Activated CD4-positive, alpha-beta T cell treated with anti-CD3 and anti-CD28 coated beads, Interleukin-2, amount 10 ng/mL, durations not matched to agents 24 days and 14 days (primary cell): ENCODE measurements at places on chromosomes 6 and 20. TPM values are rescaled to one million over a fixed set of nuclear protein-coding genes. Genes with fewer than 3 reads are reported as not detected.

GRCh38 chr6:164455835-164456234 lies 853.6 kb downstream of the C6orf118 start:
- no peaks in the 10 kb centered on the region for H3K36me3 ChIP-seq
- no peak overlapping the region for H3K27ac ChIP-seq

DNA sequence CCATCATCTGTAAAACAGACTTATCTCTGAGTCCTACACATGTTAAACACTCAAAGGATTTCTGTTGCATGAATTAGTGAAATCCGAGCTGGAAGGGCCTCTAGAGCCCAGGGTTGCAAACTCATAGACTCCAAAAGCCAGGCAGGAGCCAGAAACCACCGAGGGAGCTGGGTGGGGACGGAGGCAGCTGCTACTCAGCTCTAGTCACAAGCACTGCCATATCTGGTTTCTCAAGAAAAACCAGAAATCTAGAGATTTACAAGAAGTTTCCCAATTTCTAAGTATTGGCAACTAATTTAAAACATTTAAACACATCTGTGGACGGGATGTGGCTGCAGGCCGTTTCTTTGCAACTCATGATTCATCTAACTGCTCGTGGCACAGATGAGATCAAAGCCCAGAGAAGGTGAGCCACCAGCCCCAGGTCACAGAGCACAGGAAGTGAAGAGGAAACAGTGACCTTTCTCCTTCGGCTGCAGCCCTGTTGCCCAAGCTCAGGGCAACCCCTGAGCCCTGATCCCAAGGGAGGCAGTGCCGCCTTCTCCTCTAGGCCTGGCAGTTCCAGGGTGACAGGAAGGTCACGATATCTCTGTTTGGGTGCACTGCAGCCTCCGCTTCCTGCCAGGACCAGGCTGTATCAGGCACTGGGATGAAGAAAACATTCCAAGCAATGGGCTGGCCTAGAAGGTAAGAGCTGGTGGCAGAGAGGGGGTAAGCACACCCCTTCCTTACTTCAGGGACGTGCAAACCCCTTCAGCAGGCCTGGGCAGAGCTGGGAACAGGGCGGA lies 26.4 kb upstream of the PTGIS start:
- peak overlapping the region; percentile 100 for H3K27ac ChIP-seq
- H3K36me3 ChIP-seq = peaks cover 65% of the 10 kb centered on the region
- H3K27me3 ChIP-seq = no peaks in the 10 kb centered on the region
- DNase-seq = peak; percentile 93
- H3K4me3 ChIP-seq = peak overlapping the region; percentile 90
- peaks cover 79% of the 10 kb centered on the region for H3K4me1 ChIP-seq

GRCh38 chr20:25453035-25453810 lies 45.8 kb downstream of the GINS1 start:
- no peaks in the 10 kb centered on the region for H3K27me3 ChIP-seq
- no peak for DNase-seq
- peaks cover 8% of the 10 kb centered on the region for H3K36me3 ChIP-seq

GRCh38 chr20:8457978-8458377 lies 325.9 kb downstream of the PLCB1 start:
- no peaks in the 10 kb centered on the region for H3K27me3 ChIP-seq
- DNase-seq = no peak
- H3K36me3 ChIP-seq = no peaks in the 10 kb centered on the region
- no peak overlapping the region for H3K27ac ChIP-seq

GRCh38 chr6:163323274-163323673 lies 91.2 kb upstream of the QKI start:
- H3K36me3 ChIP-seq = no peaks in the 10 kb centered on the region
- H3K4me3 ChIP-seq = no peak overlapping the region
- H3K27me3 ChIP-seq = peaks cover 9% of the 10 kb centered on the region
- DNase-seq = no peak

The STX7 gene
- 16.3 and 21.1 TPM in 2 replicates for total RNA-seq

The BRPF3 gene
- 20.7 and 24.5 TPM in 2 replicates for total RNA-seq

The RHAG gene
- not detected in 2 replicates for total RNA-seq

DNA sequence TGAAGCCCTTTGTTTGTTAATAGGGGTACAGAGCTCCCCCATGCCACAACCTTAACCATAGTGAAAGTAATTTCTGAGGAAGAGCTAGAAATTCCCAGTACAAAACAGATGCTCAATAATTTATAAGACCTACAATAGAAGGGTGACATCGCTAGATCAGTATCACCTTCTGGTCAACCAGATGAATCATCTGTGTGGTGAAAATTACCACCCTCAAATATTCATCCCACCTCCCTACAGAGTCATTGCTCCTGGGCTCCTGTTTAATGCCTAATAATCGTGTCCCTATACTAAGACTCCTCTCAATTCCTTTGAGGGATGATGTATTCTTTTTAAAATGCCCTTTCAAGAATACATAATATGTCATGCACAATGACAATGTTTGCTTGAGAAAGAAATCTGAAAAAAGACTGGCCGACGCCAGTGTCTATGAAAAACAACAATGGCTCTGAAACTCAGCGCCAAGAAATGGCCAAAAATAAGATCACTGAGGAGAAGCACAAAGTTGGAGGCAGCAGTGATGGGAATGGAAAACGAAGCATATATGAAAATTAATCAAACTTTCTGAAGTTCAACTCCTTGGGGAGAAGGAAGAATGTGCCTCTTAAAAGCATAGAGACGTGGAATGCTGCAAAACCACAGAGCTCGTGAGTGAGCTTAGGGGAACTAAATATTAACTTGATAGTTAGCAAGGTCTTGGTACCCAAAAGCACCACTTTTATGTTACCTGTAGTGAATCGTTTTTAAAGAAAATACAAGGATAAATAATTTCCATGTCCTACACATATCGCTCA lies 11.0 kb upstream of the ADGRF5 start:
- H3K4me1 ChIP-seq = no peaks in the 10 kb centered on the region
- H3K27ac ChIP-seq = no peak overlapping the region
- DNase-seq = no peak
- H3K27me3 ChIP-seq = no peaks in the 10 kb centered on the region

The NFYA gene
- total RNA-seq = 31.2 TPM in 2 replicates

DNA sequence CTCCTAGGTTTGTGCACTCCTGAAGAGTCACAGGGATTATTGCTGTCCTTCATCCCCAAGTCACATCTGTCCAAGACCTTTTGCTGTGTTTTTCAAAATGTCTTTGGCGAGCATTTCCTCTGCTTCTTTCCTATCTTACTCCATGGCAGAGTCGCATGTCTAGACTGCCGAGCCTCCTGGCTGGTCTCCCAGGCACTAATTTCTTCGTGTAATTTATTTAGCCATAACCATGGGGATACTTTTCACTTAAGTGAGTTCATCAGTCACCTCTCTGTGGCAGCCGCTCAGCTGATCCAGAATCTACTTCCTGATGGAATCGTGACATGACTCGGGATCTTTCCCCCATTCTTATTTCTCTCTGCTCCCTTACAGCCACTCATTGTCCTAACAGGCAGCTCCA lies 25.8 kb downstream of the ADGRF5 start:
- H3K4me3 ChIP-seq = no peak overlapping the region
- DNase-seq = no peak
- H3K4me1 ChIP-seq = no peaks in the 10 kb centered on the region
- no peak overlapping the region for H3K27ac ChIP-seq
- no peaks in the 10 kb centered on the region for H3K27me3 ChIP-seq

DNA sequence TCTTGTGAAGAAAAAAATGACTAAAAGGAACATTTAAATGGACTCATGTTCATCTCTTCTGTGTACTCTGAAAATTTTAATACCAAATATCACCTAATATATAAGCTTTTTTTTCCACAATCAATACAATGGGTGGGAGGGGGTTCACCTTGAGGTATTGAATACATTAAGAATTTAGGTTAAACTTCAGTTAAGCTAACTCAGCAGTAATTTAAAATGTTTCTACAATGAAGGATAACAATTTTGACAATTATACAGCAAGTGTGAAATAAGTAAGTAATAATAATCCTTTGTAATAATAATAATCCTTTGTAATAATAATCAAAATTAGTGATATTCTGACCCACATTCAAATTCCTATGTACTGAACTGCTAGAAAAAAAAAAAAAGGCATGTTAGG lies 136.0 kb downstream of the PRKN start:
- DNase-seq = no peak
- no peak overlapping the region for H3K4me3 ChIP-seq
- H3K27ac ChIP-seq = no peak overlapping the region
- no peaks in the 10 kb centered on the region for H3K4me1 ChIP-seq

- no peak overlapping the region for H3K4me3 ChIP-seq
- H3K4me1 ChIP-seq = no peaks in the 10 kb centered on the region
- no peaks in the 10 kb centered on the region for H3K36me3 ChIP-seq
- peaks cover 2% of the 10 kb centered on the region for H3K27me3 ChIP-seq
- H3K27ac ChIP-seq = no peak overlapping the region
- DNase-seq = no peak
These were observed 305.9 kb downstream of the LAMA2 start for GRCh38 chr6:129188795-129189194.

DNA sequence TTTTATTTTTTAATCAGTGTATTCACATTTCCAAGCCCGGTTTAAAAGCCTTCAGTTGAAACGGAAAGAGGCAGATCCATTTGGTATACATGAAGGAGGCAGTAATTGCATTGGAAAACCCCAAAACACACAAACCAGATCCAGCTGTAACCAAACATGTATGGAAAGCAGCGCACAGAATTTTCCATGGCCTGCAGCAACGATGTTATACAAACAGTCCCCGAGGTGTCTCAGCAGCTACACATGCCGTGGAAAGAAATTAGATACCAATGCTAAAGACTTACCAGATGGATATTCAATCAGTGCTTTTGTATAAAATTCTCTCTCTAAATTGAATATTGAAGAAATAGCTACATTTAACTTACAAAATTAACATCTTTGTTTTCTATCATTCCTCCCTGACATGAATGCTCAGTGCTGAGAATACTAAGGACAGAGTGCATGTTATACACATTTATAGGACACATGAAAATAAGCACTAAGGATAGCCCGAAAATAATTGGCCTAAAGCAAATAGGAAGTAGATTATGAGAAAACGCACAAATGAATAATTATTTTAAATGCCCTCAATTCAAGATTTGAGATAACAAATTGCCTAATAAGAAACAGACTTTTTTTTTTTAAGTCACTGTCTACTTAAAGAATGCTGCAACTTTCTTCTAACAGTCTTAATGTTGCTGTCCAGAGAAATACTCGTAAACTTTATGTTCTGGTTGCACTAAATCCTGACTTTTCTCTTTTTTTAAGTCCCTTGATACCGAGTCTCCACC lies 713.1 kb downstream of the HDGFL1 start:
- no peak overlapping the region for H3K27ac ChIP-seq
- no peak overlapping the region for H3K4me3 ChIP-seq
- H3K27me3 ChIP-seq = no peaks in the 10 kb centered on the region

DNA sequence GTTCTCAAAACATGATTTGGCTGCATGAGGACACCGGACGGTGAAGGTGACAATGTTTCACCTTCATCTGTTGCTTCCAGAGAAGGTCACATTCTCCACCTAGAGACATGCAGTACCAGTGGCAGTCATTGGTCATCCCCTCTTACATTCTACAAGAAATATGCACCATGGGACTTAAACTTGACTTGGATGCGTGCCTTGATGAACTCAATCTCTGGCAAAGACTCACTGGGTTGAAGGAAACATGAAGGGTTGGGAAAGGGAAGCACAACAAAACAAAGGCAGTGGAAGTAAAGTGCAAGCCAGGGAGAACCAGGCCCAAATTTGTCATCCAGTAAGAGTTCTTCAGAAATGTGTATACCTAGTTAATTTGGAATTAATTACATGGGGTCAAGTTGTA lies 39.4 kb upstream of the ARMH2 start:
- H3K27me3 ChIP-seq = no peaks in the 10 kb centered on the region
- H3K36me3 ChIP-seq = peaks cover 80% of the 10 kb centered on the region
- peaks cover 37% of the 10 kb centered on the region for H3K4me1 ChIP-seq
- no peak overlapping the region for H3K4me3 ChIP-seq

The CCN6 gene
- total RNA-seq = 0.26 and 0.72 TPM in 2 replicates
